Endothelial cell of umbilical vein (primary cell): ENCODE measurements at places on chromosomes 16 and 17. TPM values are rescaled to one million over a fixed set of nuclear protein-coding genes. Genes with fewer than 3 reads are reported as not detected.

DNA sequence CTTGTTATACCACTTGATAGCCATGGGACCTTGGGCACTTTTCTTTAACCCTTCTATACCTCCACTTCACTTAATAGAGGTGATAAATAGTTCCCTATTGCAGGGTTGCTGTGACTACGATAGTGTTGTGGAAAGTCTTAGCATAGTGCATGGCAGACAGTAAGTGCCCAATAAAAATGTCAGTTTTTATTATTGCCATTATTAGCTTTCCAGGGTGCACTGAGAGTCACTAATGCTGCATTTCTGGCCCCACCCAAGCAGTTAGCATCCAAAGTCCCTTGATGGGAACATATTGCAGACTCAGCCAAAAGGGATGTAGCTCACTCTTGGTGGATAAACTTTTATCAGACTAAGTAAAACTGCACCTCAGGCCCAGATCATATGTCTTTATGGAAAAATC, 41.5 kb upstream of the TEKT3 start:
- DNase-seq: no peak

GRCh38 chr17:32315171-32315570, 26.8 kb downstream of the C17orf75 start:
- no peak for DNase-seq

- no peak for DNase-seq
Measured at GRCh38 chr16:28112908-28113307, 49.4 kb upstream of the GSG1L start.

DNA sequence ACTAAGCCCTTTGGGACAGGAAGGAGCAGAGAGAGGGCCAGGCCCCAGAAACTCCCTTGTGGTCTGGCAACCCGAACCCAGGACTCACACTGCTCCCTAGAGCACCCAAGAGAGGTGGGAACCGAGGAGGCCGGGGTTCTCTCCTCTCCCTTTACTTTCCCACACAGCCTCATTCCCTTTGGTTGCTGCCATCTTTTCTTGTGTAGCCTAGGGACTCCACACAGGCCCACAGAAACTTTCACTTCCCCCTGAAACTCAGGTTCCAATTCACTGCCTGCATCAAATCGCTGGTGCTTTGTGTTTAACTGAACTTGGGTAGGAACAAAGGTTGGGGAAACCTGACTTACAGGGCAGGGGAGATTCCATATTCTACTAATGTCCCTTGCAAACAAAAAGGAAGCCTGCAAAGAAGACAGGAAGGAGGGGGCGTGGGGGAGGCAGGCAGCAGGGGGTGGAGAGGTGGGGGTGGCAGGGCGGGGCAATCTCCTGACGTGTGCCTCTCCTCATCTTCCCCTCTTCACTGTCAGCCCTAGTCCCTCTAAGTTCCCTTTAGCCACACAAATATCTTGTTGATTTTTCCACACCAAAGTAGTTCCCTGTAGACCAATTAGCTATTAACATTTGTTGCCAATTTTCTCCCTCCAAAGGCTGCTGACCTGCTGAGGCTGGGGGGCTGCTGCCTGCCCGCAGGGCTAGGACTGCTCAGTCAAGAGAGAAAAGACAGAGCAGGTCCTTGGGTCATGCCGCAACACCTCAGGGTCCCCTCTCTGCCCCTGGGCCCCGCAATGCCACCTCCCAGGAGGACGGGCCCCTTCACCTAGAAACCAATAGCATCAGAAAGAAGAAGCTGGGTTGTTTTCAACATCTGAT, 8.0 kb downstream of the ST3GAL2 start:
- DNase-seq: no peak

- DNase-seq: no peak
Measured at GRCh38 chr16:924063-924462, 46.7 kb downstream of the LMF1 start.

GRCh38 chr17:18362698-18363100, 651 bp downstream of the SHMT1 start:
- DNase-seq: peak; percentile 23

- peak; percentile 36 for DNase-seq
Measured at GRCh38 chr17:9402590-9403199, 172.9 kb downstream of the STX8 start.

The NKD1 gene
- polyA plus RNA-seq: not detected in 2 replicates

The HOXB2 gene
- polyA plus RNA-seq: 14.1 and 16.8 TPM in 2 replicates
